ENCODE measurements at places on chromosomes 4 and X. TPM values are rescaled to one million over a fixed set of nuclear protein-coding genes. Genes with fewer than 3 reads are reported as not detected.
A peak's percentile ranks its signal among the peaks of the same experiment; 100 is the strongest.

- no peak for DNase-seq
Observed at GRCh38 chrX:8848911-8849310, 47.7 kb upstream of the FAM9A start.

- DNase-seq: peak; percentile 57
Observed at GRCh38 chrX:130393451-130394074, 8.1 kb upstream of the GPR119 start.

PFKFB1 gene
- 0.31 TPM for total RNA-seq

DNA sequence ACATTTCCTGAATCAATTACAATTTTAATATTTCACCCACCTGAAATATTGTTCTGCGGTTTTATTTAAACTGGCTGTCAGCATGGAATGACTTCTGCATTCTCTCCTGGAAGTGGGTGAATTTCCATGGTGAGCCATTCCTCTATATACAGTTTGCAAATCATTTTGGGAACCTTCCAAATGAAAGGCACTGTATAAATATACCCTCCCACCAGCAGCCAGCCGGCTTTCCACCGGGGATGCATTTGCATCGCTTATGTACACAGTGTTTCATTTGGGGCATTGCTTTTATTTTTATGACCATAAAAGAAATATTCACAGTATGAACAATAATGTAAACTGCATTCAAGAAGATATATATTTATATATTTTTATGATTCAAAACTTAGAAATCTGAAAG is 4.7 kb upstream of the IL1RAPL1 start:
- no peak for DNase-seq

GAGE2A gene
- total RNA-seq: not detected

PABPC5 gene
- total RNA-seq: 3.0 TPM

DNA sequence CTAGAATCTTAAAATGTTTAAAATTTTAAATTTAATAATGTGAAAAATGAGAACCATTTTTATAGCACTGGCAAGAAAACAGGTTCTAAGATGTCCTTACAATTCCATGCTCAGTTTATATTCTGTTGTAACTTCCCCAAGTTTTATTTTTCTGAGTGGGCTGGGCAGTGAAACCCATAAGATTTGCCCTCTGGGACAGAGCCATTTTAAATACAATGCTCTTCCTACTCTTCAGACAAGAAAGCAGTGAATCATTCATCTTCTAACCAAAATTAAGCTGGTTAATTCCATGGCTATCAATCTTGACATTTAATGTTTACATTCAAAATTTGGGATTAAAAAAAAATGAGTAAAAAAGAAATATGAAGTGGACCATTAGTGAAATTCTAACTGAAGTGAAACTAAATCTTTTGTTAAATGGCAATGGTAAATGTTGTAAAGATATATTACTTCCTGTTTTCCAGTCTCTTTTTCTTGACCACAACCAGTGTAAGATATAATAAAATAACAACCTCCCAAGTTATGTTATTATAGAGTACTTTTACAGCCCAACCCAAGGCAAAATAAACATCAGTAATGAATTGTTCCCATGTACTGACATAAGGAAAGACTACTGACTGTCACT is 37.2 kb upstream of the PTPN13 start:
- DNase-seq: no peak

- DNase-seq: no peak
Observed at GRCh38 chr4:144531841-144532240, 114.1 kb upstream of the HHIP start.

DNA sequence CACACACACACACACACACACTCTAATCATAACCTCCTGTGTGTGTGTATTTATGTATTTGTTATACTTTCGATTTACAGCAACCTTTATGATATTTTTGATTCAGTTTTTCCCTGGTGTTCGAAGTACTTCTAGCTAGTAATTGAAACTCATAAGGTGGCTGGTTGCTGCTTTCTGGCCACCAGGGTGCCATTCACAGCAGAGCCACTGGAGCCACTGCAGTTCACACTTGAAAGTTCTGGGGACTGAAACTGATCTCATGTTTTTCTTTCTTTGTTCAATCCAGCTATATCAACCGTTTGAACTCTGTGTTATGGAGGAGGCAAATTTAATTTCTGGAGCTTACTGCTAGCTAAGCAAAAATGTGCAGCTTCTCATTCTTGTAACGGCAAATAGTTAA is 419.4 kb downstream of the ADGRL3 start:
- peak; percentile 35 for DNase-seq

ADAM29 gene
- not detected for total RNA-seq

DNA sequence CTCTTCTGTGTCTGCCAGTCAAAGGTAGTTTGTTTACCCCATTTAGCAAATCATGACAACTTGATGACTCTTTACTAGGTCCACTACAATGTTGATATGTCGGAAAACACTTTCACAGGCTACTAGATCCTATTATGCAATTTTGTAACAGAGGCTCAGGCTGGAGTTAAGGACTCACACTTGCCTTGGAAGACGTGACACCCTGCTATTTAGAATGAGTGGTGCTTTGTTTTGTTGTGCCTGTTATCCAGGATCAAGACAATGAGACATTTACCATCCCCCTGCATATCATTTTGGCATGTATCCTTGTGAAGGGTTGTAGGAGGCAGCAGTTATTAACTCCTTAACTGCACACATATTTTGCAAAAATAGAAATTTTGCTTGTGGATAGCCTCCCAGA is 263.7 kb downstream of the IL1RAPL1 start:
- DNase-seq: no peak

DNA sequence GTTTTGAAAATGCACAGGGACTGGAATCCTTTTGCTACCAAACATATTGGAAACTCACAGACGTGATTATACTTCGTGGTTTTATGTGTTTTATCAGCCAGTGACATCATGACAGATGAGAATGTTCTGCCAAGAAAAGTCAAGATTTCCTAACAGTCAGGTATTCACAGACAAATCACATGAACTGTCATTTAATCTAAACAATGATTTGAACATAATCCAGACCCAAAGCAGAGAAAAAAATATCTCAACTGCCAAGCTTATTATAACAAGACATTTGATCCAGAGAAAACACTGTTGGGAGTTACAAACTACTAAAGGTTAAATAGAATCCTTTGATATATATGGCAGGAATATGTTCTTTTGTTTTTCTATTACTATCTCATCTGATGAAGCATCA is 635.9 kb upstream of the FRG1 start:
- no peak for DNase-seq

DNA sequence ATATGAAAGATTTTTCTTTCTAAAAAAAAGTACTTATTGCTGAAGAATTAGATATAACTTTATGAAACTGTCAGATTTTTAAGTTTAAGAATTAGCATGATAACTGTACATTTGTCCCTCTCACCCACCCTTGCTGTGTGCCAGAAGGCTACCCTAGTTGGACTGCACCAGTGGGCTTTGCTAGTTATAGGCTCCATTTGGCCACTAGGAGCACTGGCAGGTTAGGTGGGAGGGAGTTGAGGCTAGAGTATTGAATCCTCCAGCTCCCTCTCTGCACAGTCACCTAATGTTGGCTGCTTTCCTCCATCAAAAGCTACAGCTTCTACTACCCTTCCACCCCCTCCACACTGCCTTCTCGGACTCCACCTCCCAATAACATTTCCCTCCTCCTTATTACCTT is 84.2 kb downstream of the TASL start:
- DNase-seq: no peak

DNA sequence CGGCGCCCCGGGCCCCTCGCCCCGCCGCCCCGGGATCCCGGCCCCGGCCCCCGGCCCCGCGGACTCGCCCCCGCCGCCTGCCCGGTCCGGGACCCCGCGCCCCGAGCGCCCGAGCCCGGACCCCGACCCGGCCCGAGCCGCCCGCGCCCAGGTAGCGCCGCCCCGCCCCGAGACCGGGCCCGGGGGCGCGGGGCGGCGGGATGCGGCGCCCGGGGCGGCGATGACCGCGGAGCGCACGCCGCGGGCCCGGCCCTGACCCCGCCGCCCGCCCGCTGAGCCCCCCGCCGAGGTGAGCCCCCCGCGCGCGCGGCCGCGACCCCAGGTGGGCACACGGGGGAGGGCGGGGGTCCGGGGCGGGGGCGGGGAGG is 224 bp downstream of the FGFRL1 start:
- no peak for DNase-seq

GRCh38 chr4:166144607-166145006 is 271.6 kb downstream of the TLL1 start:
- no peak for DNase-seq
